ENCODE measurements at places on chromosomes 3 and 15.

- DNase-seq, result peak; percentile 12
Measured at GRCh38 chr3:185420762-185421161, 57.8 kb downstream of the MAP3K13 start.

GRCh38 chr15:61038910-61039309 lies 190.2 kb downstream of the RORA start:
- peak; percentile 28 for DNase-seq

- no peak for DNase-seq
Measured at GRCh38 chr15:46961795-46962194, 755.5 kb upstream of the SEMA6D start.

- DNase-seq, result no peak
Measured at GRCh38 chr3:116445990-116446389, 703 bp upstream of the LSAMP start.

DNA sequence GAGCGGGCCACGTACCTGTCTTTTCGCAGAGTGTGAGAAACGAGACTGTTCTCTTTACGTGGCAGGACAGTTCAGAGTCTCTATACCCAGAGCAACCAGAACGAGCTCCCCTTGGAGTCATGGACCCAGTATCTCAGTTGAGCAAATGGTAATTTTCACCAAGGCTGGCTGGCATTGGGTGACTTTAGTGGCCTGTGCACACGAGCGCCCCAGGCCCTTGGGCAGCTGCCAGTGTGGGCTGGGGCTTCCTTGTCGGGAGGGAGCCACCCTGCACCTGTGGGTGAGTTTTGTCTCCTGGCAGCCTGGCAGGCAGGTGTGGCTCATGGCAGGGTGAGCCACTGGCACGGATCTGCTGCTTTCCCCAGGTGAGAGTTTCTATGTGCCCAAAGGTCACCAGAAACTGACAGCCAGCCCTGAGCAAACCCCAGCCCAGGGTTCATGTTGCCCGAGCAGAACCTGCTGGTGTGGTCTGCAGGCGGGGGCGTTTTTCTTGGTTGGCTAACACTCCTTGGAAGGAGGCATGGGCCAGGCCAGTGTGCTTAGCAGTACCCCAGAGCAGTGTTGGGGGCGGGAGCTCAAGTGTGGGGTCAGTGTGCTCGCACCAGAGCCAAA lies 135.0 kb downstream of the TJP1 start:
- no peak for DNase-seq

- peak; percentile 24 for DNase-seq
Measured at GRCh38 chr15:61227950-61228936, 859 bp downstream of the RORA start.

- no peak for DNase-seq
Measured at GRCh38 chr15:51425517-51426040, 84.1 kb downstream of the GLDN start.

- DNase-seq, result peak; percentile 73
Measured at GRCh38 chr3:59422312-59422711, 372.5 kb upstream of the CFAP20DC start.

GRCh38 chr3:188264226-188265207 lies 110.6 kb downstream of the LPP start:
- no peak for DNase-seq
